ENCODE measurements at places on chromosomes 13 and 19.

GRCh38 chr13:98482476-98483444 lies 94.1 kb downstream of the STK24 start:
- no peak for DNase-seq

DNA sequence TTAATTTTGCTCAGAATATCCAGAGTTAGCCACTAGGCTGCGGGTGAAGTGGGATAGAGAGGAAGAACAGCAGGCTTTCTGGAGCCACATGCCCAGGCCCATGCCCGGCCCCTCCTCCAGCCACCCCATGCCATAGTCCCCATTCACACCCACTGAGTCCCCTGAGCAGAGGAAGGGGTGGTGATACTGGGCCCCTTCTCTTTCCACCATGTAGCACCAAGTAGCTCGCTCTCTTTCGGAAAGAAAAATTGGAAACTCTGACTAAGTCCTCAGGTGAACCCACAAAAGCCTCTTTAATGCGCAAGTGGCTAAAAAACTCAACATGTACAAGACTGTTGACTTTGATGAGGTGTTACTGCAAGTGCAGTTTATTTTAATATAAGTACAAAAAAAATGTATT lies 76.7 kb upstream of the GPR183 start:
- DNase-seq, result no peak

- DNase-seq, result no peak
These were observed at the start of gene MEDAG for GRCh38 chr13:30905932-30906383. Gene MEDAG, plus strand, starts transcription at chr13:30906271. Its CDS starts 245 bp downstream, at chr13:30906516.

DNA sequence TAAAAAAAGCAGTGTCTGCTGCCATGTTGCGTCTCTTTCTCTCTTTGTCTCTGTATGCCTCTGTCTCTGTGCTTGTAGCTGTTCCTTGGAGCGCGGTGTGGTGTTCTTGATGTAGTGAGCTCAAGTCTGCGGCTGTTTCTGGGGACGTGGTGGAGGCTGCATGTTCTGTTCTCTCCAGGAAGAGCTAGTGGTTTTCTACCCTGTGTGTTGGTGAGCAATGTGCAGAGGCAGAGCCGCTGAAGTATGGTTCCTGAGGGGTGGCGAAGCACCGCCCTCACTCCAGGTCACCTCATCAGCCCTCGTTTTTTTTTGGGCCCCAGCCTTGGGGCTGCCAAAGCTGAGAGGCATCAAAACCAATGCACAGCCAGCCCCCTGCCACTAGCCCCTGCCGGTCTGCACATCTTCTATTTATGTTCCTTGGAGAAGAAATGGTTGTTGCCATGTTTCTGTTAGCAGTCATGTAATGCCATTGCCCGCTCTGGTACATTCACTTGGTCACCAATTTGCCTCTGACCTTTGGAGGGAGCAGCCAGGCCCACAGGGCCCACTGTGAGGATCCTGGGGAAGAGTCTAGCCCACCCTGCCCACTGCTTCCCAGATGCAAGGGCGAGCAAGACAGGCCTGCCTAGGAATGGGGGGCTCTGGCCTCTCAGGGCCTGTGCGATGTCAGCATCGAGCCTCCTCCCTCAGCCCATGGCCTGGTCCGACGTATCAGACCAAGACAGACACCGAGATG lies 7.2 kb downstream of the HNRNPL start:
- DNase-seq, result no peak

- no peak for DNase-seq
These were observed 210.9 kb downstream of the NDFIP2 start for GRCh38 chr13:79691826-79692225.

GRCh38 chr13:21932578-21932977 lies 261.7 kb downstream of the FGF9 start:
- DNase-seq, result no peak

DNA sequence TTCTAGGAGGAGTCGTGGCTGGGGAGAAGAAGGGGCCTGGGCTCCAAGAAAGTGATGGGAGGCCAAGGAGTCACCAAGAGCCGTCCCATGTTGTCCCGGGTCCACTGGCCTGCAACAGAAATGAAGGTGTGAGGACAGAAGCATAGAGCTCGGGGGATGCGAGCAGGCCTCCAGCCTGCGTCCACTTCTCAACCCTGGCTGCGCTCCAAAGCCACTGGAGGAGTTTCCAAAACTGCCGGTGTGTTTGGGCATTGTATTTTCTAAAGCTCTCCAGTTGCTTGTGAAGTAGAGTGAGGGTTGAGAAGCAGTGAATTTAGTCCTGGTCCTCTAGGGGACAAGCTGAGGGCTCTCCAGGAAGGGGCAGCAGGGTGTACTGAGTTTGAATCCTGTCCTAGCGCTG lies 13.0 kb downstream of the FFAR2 start:
- DNase-seq, result no peak

GRCh38 chr19:40689339-40690049 lies 957 bp downstream of the NUMBL start:
- DNase-seq, result no peak

GRCh38 chr19:40907968-40908735 lies 26.1 kb upstream of the CYP2A7 start:
- DNase-seq, result no peak

DNA sequence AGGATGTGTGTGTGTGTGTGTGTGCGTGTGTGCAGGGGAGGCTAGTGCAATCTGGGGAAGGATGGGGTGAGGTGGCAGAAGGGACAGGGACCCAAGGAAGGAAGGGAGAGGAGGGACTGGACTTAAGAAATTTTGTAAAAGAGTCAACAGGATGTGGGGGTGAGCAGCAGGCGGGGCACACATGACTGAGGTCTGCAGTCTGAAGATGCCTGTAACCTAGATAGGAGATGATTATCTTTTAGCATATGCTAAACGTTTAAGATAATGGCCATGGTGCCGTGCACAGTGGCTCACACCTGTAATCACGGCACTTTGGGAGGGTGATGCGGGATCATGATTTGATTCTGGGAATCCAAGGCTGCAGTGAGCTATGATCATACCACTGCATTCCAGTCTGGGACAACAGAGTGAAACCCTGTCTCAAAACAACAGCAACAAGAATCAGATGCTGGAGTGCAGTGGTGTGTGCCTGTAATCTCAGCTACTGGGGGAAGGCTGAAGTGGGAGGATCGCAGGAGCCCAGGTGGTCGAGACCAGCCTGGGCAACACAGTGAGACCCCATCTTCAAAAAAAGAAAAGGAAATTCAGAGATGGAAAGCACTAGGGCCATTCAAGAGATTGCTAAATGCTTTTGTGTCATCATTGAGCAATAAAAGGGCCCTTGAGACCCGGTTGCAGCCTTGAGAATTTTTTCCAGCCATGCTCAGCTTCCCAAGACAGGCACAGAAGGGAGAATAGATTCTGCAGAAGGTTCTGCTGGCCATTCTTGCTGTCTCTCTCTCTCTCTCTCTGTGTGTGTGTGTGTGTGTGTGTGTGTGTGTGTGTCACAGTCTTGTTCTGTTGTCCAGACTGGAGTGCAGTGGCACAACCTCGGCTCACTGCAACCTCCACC lies 3.8 kb upstream of the ZNF414 start:
- no peak for DNase-seq

GRCh38 chr13:47598340-47598911 lies 402.6 kb downstream of the SUCLA2 start:
- no peak for DNase-seq

GRCh38 chr13:74062933-74063332 lies 71.3 kb downstream of the KLF12 start:
- no peak for DNase-seq

DNA sequence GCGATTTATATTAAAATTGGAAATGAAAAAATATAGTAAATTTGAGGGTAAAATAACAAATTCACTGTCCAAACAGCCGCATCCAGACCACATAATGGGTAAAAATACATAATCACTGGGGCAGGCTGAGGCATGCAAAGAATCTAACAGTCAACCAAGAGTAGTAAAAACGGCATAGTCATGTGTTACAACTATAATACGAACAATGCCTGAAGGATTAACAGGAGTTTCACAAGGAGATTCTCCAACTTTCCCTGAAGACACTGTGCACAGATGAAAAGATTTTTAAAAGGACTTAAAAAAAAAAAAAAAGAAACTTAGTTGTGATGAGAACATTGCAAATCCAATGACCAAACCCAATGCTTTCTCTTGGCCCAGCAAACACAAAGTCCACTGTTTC lies 20.4 kb upstream of the ATXN8OS start:
- DNase-seq, result no peak

GRCh38 chr13:36915106-36915505 lies 4.9 kb downstream of the SMAD9 start:
- no peak for DNase-seq

DNA sequence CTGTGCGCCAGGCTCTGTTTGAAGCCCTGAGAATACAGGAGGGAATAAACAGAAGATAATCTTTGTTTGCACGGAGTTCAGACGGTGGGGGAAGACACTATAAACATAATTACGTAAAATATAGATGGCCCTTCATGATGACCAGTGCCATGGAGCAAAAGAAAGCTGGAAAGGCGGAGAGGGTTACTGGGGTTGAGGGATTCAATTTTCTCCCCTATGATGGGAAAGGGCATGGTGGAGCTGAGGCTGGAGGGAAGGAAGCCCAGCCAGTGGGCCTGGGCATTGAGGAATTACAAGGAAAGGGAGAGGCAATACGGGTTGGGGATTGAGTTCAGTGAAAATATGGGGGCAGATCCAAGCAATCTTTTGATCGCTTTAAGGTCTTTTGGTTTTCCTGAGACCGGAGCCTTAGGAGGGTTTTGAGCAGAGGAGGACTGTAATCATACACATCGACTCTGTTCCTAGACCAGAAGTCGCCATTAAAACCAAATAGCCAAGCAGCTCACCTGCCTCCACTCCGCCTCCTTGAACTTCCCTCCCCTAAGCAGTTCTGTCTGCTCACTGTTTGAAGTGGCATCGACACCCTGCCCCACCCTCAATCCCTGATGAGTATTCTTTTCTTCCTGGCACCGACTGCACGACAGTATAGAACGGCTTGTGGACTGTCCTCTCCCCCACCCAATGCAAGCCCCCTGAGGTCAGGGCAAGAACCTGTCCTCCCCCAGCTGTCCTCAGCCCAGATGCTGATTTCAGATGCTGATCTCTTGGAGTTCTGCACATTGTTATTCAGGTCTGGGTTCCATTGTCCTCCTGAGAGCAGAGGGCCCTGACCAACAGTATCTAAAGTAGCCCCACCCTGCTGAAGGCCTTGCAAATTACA lies 813 bp upstream of the ZNF296 start:
- DNase-seq, result no peak

- peak; percentile 32 for DNase-seq
These were observed 1.1 kb upstream of the CALR start for GRCh38 chr19:12937093-12937926.

DNA sequence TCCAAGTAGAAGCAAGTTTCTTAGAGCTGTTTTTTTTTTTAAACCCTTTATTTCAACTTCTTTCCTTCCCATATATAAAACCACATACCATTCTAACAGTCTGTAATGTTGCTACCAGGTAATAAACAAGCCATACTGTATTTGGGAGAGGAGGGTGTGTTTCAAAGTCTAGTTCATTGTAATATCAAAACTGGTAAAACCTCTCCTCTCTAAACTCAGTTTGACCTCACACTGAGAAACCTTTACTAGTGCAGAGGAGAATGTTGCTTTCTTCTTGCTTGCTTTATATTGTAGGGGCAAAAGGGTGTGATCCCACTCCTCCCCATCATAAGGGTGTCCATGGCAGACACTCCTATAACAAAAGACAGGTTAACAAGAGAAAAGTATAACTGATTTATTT lies 155.1 kb downstream of the GGACT start:
- DNase-seq, result no peak

- DNase-seq, result no peak
These were observed 3.5 kb downstream of the EGLN2 start for GRCh38 chr19:40802300-40803169.

- DNase-seq, result no peak
These were observed 90.0 kb upstream of the SERP2 start for GRCh38 chr13:44283600-44283999.

DNA sequence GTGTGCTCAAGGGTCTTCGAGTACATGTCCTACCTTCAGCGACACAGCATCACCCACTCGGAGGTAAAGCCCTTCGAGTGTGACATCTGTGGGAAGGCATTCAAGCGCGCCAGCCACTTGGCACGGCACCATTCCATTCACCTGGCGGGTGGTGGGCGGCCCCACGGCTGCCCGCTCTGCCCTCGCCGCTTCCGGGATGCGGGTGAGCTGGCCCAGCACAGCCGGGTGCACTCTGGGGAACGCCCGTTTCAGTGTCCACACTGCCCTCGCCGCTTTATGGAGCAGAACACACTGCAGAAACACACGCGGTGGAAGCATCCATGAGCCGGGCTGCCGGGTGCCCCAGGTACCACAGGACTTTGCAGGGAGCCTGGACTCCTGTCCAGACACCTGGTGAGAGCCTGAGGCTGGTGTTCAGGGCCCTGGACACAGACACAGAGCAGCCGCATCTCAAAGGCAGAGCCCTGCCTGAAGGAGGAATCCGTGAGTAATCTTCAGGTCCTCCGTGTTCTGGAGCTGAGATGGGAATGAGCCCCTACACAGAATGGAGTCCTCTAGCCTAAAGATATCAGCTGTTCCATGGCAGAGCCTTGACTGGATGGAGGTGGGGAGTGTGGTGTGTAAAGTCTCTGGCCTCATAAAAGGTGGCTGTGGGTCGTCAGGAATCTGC lies 1.5 kb downstream of the ZNF581 start:
- no peak for DNase-seq

DNA sequence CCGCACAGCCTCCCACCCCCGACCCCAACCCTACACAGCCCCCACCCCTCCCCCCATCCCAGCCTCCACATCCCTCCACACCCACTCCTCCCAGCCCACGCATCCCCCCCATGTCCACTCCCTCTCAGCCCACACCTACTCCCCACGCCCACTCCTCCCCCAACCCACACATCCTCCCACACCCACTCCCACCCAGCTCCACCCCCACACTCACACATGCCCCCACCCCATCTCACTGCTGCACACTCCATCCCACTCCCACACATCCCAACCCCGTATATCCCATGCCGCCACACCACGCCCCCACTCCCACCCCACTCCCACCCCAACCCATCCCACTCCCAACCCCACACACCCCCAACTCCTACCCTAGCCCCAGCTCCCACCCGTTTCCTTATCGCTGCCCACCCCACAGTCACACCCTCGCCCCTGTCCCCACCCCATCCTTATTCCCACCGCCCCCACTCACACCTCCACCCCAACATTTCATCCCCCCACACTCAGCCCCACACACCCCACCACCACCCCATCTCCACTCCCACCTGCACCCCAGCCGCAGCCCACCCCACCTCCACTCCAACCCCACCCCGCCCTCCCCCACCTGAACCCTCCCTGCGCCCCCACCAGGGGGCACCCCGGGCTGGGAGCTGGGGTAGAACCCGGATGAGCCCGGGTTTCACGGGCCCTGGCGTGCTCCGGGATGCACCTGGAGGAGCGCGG lies 809 bp downstream of the TDRD12 start:
- DNase-seq, result no peak

Measured in neural crest cell (in vitro differentiated cells).